ENCODE measurements at places on chromosomes 13 and 19.

DNA sequence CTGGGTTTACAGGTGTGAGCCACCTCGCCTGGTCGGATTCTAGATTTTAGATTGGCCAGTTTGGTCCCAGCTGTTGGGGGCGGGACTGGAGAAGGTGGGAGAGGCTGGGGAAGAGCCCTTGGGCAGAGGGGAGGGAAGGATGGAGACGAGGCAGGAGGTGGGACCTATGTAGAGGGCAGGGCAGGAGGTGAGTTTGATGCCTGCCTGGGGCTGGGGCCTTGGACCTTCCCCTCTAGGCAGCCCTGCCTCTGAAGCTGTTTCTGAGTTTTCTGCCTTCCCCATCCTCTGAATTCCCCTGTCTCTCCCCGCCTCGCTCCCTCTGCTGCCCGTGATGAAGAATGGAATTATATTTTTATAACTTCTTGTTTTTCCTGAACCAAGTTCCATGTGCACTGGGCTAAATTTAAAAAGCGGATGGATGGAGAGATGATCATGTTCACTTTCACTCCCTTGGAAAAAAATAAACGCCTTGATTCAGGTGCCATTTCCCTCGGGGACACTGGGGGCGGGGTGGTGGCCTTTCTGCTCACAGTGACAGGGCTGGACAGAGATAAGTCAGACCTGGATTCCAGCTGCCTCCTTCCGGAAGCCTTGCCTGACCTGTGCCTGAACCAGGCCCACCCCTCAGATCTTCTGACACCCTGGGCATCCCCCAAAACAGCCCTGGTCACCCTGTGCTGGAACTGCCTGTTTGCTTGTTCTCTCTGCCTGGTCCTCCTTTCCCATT is 16.5 kb upstream of the TNFAIP8L1 start:
- no peak for DNase-seq

GRCh38 chr13:20435616-20436368 is 89.9 kb downstream of the CRYL1 start:
- no peak for DNase-seq

DNA sequence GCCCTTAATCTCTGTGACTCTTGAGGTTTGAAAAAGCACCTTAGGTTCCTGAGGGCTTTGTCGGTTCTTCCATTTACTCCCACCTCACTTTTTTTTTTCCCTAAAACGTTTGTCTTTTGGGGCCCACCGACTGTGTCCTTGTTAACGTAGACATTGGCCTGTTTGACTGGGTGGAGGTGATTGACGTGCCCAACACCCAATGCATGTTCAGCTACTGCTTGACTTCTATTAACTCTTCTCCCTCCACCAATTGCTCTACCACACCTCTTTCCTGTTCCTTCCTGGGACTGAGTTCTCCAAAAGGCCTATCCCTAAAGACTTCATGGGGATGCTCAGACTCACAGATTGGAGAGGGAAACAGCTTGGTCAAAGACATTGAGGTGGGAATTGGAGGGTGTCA is 17.3 kb downstream of the CKM start:
- no peak for DNase-seq

DNA sequence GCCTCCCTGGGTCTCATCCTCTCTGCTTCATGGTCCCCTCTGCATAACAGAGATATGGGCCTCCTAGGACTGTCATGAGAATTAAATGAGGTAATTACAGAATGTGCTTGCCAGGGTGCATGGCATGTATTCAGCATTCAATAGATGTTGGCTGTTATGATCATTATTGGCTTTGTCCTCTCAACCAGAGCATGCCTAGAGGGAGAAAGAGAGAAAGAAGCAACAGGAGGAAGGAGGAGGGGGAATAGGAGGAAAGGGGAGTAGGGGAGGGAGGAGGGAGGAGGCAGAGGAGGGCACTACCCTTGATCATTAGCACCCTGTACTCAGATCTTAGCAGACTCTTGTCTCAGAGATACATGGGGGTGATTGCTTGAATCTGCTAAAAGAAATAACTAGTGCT is 41.0 kb upstream of the SIAH3 start:
- no peak for DNase-seq

DNA sequence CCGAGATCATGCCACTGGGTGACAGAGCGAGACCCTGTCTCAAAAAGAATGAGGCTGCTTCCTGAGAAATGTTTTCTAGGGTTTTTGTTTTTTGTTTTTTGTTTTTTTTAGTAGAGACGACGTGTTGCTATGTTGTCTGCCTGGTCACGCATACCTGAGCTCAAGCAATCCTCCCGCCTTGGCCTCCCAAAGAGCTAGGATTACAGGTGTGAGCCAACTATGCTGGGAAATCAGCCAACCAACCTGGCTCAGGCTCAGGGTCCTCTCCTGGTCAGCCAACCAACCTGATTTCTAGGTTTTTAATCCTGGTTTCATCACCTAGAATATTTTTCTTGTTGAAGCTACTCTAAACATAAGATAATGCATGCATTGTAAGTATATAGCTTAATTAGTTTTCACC is 7.8 kb downstream of the DHX34 start:
- DNase-seq = no peak

GRCh38 chr19:6737873-6738786 is 750 bp upstream of the GPR108 start:
- DNase-seq = peak; percentile 92

DNA sequence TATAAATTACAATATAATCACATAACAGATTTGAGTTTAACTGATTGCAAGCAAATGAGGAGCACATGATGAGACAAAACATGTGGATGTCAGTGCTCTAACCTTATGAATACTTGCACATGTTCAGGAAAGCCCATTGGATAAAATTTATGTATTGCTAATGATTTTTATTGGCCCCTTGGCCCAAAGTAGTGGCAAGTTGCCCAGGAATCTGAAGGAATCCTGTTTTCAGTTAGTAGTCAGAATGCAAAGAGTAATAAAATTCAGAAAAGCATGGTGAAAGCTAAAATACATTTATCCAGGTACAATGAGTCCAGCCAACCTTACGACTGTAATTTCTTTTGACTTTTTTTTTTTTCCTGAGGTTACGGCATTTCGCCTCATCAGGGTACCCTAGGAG is 1539.4 kb downstream of the EFNB2 start:
- DNase-seq = no peak

DNA sequence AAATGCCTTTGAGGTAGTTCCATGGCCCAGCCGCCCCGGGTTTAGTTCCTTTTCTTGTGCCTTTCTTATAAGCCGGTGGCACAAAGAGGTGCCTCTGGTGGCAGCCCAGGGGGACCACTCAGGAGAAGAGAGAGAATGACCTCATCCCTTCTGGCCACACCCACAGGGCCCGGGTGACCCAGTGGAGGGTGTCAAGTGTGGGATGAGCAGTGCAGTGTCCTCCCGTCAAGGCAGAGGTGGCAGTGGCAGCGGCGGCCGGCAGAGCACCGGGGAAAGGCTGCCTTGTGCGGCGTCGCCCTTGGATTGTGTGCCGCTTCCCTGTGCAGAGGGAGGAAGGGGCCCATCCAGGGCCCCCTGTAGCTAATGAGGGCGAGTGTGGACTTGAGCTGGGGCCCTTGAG is 47.9 kb downstream of the KDM4B start:
- DNase-seq = no peak

GRCh38 chr19:55257461-55258420 is 1.1 kb downstream of the PPP6R1 start:
- peak; percentile 69 for DNase-seq

GRCh38 chr13:88976466-88976865 is 1305.3 kb downstream of the SLITRK5 start:
- DNase-seq = no peak

- DNase-seq = no peak
Observed at GRCh38 chr13:81116461-81117282, 775.7 kb upstream of the SPRY2 start.

DNA sequence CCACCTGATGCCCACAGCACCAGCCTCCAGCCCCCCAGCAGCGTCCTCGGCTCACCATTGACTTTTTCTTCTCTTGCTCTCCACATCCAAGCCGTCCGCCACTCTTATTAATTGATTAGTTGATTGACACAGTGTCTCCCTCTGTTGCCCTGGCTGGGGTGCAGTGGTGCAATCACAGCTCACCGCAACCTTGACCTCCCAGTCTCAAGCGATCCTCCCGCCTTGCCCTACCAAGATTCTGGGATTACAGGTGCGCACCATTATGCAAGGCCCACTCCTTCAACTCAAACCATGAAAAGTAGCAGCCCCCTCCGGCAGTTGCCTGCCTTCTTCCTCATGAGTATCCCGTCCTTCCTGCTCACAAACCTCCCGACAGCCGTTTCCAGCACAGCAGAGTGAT is 921 bp upstream of the TEX29 start:
- no peak for DNase-seq

GRCh38 chr13:78638216-78638615 is 20.7 kb downstream of the OBI1 start:
- DNase-seq = no peak

GRCh38 chr13:27270594-27271520 is at the start of gene RASL11A:
Gene RASL11A (plus strand): TSS chr13:27270830. CDS start chr13:27270945, 115 bp downstream.
- peak; percentile 14 for DNase-seq

- DNase-seq = no peak
Observed at GRCh38 chr13:109764045-109764444, 22.3 kb downstream of the IRS2 start.

DNA sequence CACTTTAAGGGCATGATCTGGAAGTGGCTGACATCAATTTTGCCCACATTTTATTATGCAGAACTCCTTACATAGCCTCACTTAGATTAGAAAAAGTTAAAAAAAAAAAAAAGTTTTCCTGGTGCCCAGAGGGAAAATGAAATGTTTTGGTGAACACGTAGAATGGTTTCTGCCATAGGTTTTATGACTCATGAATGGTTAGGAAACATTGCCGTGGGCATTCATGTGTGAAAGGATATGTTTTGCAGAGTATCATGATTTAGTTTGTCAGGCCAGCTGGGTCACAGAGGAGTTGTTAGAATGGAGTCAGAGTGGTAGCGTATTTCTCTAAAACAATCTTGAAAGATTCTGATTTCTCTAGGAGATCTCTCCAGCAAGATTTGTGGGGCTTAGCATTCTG is 133.8 kb downstream of the MRPL57 start:
- no peak for DNase-seq

DNA sequence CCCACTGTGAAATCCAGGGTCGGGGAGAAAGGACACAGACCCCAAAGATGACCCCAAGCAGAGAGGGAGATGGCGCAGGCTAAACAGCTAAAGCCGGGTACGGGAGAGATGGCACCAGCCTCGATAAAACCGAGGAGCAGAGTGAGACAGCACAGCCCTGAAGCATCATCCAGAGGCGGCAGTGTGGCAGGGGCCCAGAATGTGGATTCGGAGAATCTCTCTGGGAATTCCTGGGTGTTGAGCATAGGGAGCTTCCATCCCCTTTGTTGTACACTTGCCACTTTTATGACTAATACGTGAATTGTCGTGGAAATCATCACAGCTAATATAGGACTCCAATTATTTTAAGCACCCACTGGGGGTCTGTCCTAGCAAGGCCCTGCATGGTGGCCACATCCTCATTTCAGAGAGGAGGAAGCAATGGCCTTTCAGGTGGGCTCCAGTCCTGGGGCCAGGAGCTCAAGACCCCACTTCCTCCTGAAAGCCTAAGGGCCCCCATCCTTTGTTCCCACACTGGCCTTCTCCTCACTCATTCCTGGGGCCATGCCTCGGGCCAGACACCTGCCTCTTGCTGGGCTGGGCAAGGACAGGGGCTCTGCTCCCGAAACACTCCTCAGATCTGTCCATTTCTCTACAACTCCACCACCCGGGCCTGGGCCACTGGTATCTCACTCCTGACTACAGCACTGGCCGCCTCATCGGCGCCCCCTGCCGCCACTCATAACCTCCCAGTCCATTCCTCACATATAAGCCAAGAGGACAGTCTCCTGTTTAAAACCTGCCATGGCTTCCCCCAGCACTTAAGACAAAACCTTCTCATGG is 29.3 kb upstream of the ATP1A3 start:
- DNase-seq = peak; percentile 6

- DNase-seq = no peak
Observed at GRCh38 chr13:50131920-50132903, 117.0 kb downstream of the KCNRG start.

DNA sequence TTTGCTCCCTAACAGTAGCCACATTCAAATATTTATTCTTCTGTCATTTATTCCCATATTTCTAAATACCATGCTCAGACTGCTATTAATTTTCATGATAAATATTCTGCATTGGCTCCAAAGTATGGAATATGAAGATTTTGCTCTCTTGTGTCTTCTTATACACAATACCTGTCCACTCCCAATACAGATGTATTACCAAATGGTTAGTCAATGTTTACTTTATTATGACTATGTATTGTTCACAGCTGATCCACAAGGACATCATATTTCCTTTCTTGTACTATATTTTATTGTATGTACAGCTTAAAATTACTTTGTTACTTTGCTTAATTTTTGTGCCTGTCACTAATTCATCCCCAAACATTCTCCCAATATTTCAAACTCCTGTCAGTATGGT is 322.3 kb downstream of the OXGR1 start:
- no peak for DNase-seq

DNA sequence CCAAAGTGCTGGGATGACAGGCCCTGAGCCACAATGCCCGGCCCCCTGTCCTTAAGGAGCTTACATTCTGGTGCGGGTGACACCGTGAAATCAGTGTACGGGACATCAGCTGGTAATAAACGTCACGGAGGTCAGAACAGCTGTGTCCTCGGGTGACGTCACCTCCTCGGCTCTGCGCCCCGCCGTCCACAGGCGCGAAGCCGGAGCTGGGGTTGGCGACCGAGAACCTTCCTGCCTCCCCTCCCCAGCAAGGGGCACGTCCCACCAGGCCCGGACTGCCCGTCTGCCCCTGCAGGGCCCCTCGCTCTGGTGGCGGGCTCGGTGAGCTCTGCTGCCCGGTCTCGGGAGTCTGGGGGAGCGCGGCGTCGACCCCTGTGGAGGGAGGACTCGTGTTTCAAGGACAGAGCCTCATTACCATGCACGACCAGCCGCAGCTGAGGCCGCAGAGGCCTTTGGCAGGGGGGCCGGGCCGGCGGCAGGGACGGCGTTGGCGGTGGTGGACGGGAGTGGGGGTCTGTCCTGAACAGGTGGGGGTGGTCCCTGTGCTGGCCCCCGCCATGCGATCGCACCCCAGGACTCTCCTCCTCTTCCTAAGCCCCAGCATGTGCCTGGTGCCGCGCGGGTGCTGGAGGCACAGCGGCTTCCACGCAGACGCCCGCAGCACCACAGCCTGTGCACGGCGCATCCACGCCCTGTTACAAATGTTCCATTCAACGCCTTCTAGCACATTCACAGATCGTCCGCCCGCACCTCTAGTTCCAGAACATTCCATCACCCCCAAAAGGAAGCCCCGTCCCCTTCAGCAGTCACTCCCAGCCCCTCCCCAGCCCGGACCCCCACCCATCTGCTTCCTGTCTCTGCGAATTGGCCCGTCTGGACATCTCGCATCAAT is 5.4 kb downstream of the LINGO3 start:
- DNase-seq = no peak

DNA sequence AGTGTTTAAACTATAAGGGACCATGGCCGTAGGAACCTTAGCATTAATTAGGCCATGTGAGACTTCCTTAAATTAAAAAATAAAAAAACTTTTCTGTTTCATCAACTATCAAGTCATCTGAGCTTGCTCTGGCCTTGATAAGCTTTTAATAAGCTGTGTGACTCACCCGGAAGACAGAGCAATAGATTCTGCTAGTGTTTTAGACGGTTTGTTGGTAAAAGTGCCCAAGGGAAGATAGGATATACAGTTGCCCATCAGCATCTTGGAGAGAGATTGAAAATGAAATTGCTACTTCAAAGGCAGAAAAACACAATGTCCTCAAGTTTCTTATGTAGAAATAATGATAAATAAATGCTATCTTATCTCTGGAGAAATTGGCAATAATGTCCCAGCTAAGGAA is 31.2 kb upstream of the RCBTB2 start:
- DNase-seq = no peak

GRCh38 chr19:42619271-42619670 is 24.5 kb upstream of the CEACAM8 start:
- no peak for DNase-seq

- DNase-seq = no peak
Observed at GRCh38 chr13:96000069-96000468, 53.1 kb downstream of the UGGT2 start.
